ENCODE measurements at places on chromosomes 7 and 10.

DNA sequence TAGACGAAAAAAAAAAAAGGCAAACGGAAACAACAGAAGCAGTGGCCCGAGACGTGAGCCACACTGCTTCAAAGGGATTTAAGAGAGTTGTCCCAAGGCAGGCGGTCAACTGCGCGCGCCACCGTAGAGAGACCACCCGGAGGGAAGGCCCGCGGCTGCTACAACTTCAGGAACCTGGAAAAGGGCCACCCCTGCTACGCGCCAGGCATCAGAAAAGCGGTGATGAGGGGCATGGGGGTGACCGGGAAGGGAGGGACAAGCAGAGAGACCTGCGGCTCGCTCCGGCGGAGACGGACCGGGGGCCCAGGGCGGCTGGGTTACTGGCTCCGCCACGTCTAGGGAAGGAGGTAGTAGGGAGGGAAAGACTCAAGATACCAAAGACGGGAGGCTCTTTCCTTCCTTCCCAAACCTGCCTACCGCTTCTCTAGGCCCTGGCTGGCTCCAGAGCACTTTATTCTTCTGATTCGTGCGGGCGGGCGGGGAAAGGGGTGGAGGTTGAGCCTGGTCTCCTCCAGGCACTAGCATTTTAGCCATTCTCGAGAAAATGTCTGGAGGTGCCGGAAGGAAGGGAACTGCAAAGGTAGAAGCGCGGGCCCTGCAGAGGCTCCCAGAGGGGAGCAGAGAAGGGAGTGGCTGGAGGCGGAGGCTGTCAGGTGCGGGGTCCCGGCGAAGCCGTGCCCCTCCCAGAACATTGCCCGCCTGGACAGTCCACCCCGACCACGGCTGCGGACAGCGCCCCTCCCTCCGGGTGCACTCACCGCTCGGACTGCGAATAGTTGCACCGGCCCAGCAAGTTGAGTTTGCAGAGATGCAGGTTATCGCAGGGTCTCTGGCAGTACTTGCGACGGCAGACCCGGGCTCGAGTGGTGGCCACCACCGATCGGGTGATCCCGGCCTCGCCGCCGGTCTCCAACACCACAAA is 993 bp downstream of the ZC3HAV1 start:
- DNase-seq = no peak

DNA sequence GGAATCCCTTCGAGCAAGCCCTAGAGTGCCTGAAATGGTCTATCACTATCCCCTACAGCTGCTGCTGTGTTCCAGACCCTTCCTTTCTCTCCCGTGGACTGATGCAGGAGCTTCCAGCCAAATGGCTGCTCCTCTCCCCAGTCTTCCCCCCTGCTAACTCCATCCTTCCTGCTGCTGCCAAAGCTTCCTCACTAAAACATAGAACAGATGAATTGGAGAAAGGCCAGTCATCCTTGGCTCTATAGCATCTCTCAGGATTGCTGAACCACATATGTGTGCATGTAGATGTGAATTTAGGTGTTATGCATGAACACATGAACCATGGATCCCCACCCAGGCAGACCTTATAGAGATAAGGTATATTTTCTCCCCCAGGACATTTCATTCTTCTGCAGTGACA is 60.7 kb downstream of the GPR26 start:
- no peak for DNase-seq

GRCh38 chr10:12852687-12853086 is 148.8 kb downstream of the CCDC3 start:
- no peak for DNase-seq

DNA sequence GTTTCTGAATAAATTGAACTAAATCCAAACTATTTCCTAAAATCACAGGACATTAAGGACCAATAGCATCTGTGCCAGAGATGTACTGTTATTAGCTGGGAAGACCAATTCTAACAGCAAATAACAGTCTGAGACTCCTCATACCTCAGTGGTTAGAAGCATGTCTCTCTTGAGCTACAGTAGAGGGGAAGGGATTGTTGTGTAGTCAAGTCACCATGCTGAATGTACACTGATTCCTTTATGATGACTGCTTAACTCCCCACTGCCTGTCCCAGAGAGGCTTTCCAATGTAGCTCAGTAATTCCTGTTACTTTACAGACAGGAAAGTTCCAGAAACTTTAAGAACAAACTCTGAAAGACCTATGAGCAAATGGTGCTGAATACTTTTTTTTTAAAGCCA is 13.9 kb downstream of the MEST start:
- peak; percentile 57 for DNase-seq

- no peak for DNase-seq
These were observed 6.2 kb upstream of the AHCYL2 start for GRCh38 chr7:129218514-129219062.

GRCh38 chr10:79422178-79422892 is 23.1 kb downstream of the ZCCHC24 start:
- peak; percentile 74 for DNase-seq

DNA sequence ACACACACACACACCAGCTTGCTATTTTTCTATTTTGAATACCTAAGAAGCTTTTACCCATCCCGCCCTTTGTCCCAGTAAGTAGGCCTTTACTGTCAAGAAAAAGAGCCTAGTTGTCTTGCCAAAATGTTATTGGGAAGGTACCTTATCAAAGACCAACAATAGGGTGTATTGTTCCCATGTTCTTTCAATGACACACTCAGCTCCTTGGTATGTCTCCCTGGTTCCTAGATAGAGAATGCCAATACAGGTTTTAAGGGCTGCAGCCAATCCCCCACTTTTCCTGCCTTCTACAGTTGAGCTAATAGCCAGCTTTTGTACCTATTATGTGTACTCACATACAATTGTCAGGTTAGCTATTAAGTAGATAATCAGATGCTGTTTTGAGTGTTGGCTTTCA is 92.0 kb upstream of the LRRTM3 start:
- no peak for DNase-seq

GRCh38 chr7:66682350-66683093 is 53.8 kb downstream of the KCTD7 start:
- DNase-seq = no peak

- no peak for DNase-seq
These were observed 91.0 kb downstream of the ELMO1 start for GRCh38 chr7:37357637-37357996.

GRCh38 chr7:82945480-82945879 is 217.2 kb downstream of the PCLO start:
- DNase-seq = no peak

DNA sequence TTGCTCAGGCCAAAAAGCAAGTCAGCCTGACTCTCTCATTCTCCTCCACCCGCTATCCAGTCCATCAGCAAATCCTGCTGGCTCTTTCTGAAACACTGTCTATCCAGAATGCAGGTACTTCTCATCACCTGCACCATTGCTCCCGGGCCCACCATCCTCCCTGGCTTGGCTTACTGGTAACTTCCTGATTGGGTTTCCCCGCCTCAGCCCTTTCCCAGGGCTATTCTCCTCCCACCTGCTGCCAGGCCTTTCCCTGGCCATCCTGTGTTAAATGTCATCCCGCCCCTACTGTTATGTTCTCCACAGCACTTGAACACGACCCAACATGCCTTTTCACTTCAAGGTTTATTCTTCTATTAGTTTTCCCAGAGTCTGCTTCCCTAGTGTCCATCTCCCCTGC is 124.0 kb downstream of the CNNM2 start:
- no peak for DNase-seq

- no peak for DNase-seq
These were observed 3.2 kb downstream of the HHEX start for GRCh38 chr10:92692697-92693533.

DNA sequence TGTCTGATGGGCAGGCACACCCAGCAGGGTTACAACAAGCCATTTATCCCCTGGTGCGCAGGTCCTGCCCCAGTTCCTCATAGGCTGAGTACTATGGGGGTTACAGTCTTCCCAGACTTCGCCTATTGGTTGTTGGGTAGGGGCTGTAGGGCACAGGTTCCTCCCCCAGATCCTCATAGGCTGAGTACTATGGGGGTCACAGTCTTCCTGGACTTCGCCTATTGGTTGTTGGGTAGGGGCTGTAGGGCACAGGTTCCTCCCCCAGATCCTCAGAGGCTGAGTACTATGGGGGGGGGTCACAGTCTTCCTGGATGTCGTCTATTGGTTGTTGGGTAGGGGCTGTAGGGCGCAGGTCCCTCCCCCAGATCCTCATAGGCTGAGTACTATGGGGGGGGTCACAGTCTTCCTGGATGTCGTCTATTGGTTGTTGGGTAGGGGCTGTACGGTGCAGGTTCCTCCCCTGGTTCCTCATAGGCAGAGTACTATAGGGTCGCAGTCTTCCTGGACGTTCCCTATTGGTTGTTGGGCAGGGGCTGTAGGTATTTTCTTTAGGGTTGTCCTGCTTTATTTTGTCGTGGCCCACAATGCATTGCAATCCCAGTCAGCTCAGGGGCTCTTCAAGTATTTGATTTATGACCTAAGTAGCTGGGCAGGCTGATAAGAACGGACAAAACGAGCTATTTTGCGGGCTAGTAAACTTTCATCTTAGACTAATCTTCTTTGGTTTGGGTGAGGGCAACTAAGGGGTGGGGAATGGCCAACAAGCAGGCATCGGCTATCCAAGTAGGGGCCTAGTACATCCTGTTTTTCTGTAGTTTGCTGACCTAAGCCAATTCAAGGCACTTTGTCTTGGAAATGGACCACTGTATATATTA is 3.4 kb downstream of the LRRC27 start:
- no peak for DNase-seq

DNA sequence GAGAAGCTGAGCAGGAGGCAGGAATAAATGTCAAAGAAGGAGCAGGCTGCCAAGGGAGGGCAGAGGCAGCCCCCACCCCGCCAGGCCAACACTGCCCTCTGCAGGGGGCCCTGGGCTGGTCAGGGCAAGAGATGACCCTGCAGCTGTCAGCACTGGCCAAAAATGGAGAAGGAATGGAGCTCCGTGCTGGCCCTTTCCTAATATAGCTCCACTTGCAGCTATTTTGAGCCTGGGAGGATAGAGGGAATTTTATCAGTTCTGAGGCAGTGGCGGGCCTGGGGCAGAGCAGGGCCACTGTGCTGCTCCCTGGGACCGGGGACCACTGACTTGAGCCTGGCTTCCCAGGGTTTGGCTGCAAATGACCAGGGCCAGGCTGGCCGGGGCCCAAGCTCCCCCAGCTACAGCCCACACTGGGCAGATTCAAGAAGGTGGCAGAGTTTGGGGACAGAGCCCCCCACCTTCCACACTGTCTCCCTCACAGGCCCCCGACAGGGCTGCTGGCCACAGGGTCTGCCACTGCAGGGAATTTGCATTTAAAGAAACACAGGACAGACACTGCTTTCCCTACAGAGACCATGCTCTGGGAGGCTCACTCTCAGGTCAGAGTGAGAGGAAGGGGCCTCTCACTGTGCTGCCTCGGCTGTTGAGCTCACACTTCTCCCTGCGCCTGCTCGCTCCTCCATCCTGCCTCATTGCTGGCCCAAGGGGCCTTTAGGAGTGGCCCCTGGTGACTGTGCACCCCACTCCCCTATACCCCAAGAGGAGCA is 16.2 kb downstream of the LDB3 start:
- DNase-seq = no peak

- DNase-seq = no peak
These were observed 10.9 kb downstream of the HPSE2 start for GRCh38 chr10:99224766-99225165.

DNA sequence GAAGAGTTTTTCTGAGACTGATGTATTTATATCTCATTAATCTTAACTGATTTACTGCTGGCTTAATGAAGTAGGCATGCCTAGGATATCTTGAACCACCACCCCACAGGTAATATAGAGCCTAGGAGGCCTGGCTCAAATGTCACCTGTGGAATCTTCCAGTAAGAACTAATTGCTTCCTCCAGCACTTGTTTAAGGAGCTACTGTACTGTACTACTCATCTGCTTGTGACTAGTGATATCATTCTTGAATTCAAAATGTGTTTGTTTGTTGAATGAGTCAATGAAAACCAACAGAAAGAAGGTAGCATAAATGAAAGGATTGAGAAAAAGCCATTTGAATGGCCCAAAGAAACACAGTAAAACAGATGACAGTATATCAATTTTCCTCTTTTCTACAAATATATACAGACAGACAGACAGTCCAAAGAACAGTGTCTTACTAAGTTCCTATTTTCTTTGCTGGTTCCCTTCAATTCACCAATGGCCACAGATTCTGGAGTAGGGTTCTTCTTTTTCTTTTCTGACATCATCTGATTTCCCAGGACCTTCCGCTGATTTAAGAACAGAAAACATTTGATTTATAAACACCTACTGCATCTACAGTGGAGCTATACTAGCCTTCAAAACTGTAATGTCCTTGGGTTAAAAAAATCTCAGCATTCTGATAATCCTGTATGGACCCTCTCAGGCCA is 43.7 kb upstream of the SLIT1 start:
- no peak for DNase-seq

DNA sequence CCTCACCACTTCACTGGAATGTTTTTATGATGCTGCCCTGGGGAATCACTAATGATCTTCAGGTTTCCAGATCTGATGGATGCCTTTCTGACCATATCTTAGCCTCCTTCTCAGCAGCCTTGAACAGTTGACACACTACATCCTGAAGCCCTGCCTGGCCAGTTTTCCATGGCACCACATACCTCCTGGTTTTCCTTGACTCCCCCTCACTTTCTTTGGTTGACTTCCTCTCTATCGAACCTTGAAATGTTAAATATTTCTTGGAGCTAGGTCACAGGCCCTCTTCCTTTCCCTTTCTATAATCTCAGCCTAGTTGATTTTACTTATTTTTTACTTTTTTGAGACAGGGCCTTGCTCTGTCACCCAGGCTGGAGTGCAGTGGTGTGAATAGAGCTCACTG is 108.8 kb upstream of the CDK1 start:
- no peak for DNase-seq

GRCh38 chr7:2647594-2648172 is 15.9 kb downstream of the TTYH3 start:
- DNase-seq = no peak

GRCh38 chr7:24899905-24900304 is 80.1 kb downstream of the OSBPL3 start:
- DNase-seq = no peak

- DNase-seq = no peak
These were observed 69.2 kb downstream of the CPVL start for GRCh38 chr7:29077176-29077575.

- DNase-seq = no peak
These were observed 1.9 kb upstream of the BTBD16 start for GRCh38 chr10:122269059-122269687.

- no peak for DNase-seq
These were observed 7.0 kb downstream of the ATP6V0E2 start for GRCh38 chr7:149880638-149881311.

DNA sequence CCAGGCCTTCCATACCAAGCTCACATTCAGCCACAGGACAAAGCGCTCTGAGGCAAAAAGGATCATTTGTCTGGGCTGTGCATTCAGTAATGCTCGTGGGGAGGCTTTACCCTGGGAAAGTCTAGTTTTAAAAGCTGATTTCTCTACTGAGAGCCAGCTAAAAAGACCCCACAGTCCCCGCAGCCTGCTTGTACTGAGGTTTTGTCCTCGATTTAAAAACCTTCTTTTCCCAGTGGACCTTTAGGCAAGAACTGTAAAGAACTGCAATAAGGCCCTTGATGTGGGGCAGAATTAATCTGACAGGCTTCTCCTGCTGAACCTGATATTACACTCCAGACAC is 180.3 kb downstream of the USP6NL start:
- DNase-seq = no peak

GRCh38 chr10:71300555-71301370 is 18.3 kb upstream of the SLC29A3 start:
- DNase-seq = no peak

Data from AG04449 (cell line).